Heart right ventricle (tissue), 16 donors: ENCODE measurements at places on chromosomes 6 and 20. TPM values are rescaled to one million over a fixed set of nuclear protein-coding genes. Genes with fewer than 3 reads are reported as not detected.

DNA sequence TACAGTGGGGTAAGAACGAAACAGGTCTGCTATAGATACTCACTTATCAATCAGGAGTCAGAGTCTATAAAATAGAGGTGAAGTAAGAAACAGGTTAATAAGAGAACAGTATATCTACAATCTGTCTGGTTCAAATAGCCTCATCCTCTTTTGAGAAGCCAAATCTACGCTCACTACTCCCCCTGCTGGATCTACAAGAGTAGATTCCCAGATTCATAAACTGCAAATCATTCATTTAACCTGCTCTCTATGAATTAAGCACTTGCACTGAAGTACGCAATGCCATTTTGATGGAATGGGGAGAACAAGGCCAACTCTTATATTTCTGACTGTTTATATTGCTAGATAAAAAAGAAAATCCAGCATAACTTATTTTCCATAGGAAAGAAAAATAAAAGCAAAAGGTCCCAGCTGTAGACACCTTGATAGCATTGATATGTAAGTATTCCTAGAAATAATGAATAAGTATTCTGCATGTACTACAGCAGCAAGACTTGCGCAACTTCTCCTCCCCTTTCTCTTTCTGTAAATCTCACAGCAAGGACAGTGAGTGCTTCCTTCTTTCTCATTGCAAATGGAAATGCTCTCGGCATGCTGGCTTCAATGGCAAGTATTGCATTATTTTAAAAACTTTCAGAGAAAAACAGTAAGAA lies 92.3 kb downstream of the RFX6 start:
- DNase-seq = no peak

GRCh38 chr6:71029555-71029954 lies 72.7 kb upstream of the B3GAT2 start:
- DNase-seq = no peak

DNA sequence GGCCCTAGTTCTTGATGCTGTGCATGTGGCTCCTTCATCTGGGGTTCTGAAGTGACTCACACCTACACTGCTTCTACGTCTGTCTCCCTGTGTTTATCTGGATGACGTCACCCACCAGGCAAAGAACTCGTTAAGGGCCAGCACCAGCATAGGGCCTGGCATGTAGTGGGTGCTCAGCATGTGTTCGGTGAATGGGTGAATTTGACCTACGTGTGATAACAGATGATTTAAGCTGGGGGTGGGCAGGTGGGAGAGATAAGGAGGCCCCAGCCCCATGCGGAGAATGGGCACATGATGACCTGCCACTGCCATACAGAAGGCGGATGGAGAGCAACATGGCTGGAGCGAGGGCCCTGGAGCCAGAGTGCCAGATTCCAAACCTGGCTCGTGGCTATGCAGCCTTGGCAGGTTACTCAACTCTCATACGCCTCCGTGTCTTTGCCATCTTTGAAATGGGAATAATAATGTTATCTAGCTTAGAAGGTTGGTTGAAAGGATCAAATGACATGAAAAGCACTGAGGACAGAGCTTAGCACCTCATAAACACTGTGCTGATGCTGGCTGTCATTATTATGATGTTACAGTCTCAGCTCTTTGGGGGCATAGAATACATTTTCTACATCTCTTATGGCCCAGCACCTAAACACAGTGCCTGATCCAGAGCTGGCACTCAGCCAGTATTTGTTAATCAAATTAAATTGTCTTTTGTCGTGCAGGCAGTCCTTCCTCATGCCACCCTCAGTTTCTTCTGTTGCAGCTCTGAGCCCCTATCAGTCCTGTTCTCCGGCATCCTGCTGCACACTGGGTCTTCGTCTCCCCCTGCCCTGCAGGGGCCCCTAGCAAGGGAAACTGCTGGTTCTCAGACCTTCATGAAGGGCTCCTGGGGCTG lies 39.6 kb downstream of the VEGFA start:
- DNase-seq = no peak

DNA sequence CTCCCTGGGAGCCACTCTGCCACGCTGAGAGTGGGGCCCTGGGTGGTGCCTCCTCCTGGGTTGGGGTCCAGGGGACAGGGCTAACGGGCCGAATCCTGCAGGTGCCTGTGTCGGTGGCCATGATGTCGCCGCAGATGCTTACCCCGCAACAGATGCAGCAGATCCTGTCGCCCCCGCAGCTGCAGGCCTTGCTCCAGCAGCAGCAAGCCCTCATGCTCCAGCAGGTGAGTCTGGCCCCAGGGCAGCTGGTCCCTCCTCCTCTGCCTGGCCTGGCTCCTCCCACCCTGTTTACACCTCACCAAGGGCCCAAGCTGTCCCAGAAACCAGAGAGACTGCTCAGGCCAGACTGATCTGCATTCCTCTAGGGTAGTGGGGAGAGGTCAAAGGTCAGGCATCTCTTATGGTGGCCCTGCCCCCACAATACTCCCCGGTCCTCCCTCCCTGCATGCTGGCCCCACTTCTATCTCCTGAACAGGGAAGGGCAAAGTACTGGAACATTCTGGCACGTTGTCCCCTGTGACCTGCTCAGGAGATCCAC lies 38.6 kb downstream of the FOXP4 start:
- DNase-seq = no peak

Gene CHRNA4
- 0.77 TPM for total RNA-seq

DNA sequence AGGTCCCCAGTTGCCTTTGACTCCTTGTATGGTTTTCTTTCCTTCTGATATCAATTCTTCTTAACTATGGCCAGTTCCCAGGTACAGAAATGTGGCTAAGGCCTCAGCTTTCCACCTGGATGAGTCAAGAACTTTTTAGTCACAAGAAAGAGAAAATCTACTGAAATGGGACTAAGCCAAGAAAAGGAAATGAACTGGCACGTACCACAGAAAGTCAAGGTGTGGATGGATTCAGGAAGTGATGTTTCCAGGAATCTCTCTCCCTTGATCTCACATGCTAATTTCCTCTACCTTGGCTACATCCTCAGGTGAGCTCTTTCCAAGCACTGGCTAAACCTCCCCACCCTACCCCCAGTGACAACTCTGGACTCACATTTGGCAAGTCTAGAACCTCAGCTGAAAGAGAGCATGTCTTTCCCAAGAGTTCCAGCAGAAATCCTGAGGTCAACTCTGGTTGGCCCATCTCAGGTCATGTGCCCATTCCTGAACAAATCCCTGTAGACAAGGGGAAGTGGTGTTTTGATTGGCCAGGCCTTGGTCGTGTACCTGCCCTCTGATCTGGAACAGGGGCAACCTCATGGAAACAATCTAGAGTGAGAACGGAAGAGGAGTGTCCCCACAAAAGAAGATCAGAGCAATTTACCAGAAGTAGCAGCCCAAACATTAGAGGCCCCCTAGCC lies 205.3 kb downstream of the NFATC2 start:
- DNase-seq = no peak

- no peak for DNase-seq
Observed at GRCh38 chr6:22892452-22892851, 323.1 kb downstream of the HDGFL1 start.

GRCh38 chr6:113762641-113763040 lies 94.5 kb upstream of the MARCKS start:
- no peak for DNase-seq

Gene OR2H1
- total RNA-seq = not detected

GRCh38 chr6:141437011-141437410 lies 695.7 kb upstream of the GJE1 start:
- no peak for DNase-seq

GRCh38 chr6:108171918-108172516 lies 6.2 kb downstream of the NR2E1 start:
- no peak for DNase-seq

- DNase-seq = no peak
Observed at GRCh38 chr6:104537180-104537579, 322.5 kb downstream of the HACE1 start.

DNA sequence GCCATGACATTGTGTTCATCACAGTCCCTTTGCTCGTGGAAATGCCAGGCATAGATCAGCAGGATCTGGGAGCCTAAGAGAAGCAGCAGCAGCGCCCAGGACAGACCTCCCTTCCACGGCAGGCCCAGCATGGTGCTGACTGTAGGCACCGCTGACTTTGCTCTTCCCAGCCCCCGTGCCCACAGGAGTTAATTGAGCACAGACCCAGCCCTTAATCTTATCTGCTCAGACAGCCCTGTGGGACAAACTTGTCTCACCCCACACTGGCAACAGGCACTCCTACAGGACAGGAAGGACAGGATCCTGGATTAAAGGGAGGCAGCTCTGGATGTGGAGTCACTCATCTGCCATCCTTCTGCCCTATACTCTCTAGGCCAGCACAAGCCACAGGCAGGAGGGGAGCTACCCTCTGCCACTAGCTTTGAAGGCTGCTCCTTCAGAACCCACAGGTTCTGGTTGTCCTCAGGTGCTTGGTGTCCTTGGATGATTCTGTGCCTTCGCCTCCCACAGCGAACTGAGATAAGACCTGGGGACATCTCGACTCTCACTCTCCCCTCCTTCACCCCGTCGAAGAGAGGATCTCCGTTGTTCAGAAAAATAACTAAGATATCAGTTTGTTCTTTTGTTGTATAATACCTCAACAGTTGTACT lies at the start of gene CST9L:
TSS of gene CST9L (minus strand) at position 165 of the 651 bp plus-strand sequence. CDS start at position 131, 34 bp downstream.
- DNase-seq = no peak

DNA sequence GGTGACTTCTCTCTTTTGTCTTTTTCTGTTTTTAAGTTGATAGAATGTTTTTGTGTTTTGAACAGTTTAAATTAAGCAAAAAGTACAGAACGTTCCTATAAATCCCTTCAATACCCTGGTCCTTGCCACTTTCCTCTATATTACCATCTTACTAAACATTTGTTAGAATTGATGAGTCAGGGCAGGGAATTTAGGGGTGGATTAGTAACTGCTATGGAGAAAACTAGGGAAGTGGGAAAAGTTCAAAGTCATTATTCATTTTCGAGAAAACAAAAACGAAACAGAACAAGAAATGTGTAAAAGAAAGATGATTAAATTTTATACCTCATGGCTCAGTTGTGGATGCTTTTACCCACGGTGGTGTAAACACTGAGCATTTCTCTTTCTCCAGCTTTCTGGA lies 240.4 kb upstream of the SULF2 start:
- DNase-seq = no peak

DNA sequence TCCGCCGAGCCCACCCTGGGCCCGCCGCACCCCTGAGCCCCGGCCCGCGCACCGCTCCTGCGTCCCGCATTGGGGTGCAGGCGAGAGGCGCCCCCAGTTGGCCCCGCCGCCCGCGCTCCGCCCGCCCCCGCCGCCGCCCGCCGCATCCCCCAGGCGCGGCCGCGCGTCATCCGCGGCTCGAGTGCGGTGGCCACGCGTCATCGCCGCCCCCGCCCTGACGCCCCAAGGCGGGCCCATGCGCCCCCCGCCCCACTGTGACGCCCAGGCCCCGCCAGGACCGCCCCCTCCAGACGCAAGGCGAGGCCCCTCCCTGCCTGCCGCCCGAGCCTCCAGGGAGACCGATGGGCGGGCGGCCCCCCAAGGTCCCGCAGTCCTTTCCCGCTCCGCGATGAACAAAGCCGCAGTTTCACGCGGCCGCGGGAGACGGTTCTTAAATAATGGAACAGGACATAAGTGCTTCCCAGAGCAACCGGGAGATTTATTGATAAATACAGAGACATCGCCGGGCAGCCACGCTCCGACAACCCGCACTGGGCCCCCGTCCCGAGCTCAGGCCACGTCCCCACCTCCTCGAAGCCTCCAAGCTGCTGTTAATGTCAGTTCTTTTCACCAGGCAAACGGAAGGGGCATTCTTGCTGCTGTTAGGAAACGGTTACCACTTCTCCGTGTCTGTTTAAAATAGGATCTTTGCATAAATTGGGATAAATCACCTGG lies at the start of gene ANKRD60:
TSS of gene ANKRD60 (minus strand) at position 170 of the 714 bp plus-strand sequence. CDS start at position 170, 0 bp downstream.
- DNase-seq = no peak

Gene TGIF2
- total RNA-seq = 6.1 TPM

DNA sequence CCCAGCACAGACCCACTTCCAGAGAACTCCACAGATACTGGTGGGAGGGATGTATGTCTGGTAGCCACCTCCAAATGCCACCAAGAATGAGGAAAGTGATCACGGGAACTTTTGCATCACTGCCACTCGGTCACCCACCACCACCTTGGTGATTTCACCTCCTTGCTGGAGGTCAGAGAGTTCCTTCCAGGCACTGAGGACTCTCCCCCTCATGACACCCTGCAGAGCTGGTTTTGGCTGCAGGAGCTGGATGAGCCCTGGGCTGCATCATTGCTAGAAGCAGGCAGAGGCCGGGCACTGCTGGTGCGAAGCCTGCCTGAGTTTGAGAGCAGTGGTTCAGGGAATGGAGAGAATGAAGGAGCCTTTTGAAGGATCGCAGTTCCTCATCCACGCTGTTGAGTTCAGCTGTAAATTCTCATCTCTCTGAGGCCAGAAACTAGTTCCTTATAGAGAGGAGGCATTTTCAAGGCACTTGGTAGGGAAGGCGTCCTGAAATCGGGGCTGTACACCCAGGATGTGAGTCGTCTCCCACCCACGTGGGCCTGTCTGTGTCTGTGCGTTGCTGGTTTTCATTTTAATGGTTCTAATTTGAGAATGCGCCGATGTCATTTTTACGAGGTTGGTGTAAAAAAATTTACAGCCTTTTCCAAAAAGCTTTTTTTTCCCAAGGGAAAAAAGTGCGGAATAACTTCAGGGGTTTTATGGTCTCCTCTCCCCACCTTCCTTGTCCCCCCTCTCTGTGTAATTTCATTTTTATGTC lies 25.0 kb downstream of the FOXP4 start:
- no peak for DNase-seq

DNA sequence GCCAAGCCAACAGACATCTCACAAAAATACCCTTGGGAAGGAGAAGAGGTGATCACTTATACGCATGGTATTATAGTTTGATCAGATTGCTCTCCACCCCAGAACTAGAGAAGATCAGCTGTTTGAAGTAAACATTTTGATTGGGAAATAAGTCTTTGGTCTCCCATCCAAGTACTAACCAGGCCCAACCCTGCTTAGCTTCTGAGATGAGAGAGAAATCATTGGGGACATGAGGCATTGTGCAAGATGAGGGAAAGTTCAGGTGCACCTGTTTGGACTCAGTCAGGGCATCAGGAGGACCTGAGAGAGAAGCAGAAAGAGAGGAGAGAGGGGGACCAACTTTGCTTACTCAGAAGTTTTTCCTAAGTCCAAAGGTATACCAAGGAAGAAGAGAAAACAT lies 11.4 kb downstream of the RIPK1 start:
- no peak for DNase-seq

- no peak for DNase-seq
Observed at GRCh38 chr6:110353457-110354001, 4.6 kb downstream of the METTL24 start.

GRCh38 chr6:44133981-44134711 lies 6.8 kb downstream of the TMEM63B start:
- no peak for DNase-seq

Gene RSPO4
- not detected for total RNA-seq

DNA sequence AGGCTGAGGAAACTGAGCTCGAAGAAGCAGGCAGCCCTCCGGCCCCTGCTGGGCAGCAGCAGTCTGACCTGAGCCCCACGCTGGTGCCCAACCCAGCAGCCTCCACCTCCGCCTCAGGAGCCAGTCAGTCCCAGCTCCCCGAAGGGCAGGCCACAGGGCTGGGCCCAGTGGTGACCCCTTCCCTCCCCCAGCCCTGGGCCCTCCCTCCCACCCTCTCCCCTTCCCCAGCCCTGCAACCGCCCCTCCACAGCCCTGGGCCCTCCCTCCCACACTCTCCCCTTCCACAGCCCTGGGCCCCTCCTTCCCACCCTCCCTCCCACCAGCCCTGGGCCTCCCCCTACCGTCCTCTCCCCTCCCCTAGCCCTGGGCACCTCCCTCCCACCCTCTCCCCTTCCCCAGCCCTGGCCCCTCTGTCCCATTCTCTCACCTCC lies 115.0 kb downstream of the TAF4 start:
- DNase-seq = no peak

Gene CCDC170
- 0.38 TPM for total RNA-seq
